ENCODE measurements at places on chromosomes 13 and 19. TPM values are rescaled to one million over a fixed set of nuclear protein-coding genes. Genes with fewer than 3 reads are reported as not detected.
A peak's percentile ranks its signal among the peaks of the same experiment; 100 is the strongest.

IL17D gene
- total RNA-seq = 0.07 TPM

PRR19 gene
- total RNA-seq = 1.4 TPM

HPN gene
- not detected for total RNA-seq

AKAP11 gene
- total RNA-seq = 22.5 TPM

BEST2 gene
- total RNA-seq = not detected

LAIR2 gene
- not detected for total RNA-seq

RNU6-9 gene
- total RNA-seq = not detected

SPRED3 gene
- total RNA-seq = 2.6 TPM

DNA sequence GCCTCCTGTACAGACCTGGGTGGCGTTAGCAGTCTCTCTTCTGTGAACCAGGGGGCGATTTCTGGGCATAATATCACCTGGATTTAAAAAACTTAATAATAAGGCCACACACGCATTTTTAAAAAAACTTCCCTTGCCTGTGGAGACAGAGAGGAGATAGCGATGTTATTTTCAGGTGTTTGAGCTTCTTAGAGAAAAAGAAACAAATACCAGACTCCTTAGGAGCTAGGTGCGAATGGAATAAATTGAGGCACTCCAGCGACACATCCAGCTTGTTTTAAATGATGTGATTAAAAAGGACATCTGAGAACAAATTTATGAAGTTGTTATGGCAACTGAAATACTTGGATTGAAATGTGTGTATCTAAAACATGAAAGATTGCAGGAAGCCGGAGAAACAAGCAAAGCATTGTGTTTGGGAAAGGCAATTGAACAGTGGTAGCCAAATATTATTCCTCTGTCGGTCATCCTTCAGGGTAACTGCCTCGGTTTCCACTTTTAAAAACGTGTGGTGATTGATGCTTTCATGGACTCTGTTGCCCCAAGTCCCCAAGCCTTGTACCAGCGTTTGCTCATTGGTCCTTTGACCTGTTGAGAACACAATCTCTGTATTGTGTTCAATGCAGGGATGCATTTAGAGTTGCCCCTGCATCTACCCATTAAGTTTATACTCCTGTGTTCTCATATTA is 158.7 kb downstream of the TM9SF2 start:
- no peak for DNase-seq

- no peak for DNase-seq
Observed at GRCh38 chr13:114101358-114102130, 30.9 kb downstream of the RASA3 start.

DNA sequence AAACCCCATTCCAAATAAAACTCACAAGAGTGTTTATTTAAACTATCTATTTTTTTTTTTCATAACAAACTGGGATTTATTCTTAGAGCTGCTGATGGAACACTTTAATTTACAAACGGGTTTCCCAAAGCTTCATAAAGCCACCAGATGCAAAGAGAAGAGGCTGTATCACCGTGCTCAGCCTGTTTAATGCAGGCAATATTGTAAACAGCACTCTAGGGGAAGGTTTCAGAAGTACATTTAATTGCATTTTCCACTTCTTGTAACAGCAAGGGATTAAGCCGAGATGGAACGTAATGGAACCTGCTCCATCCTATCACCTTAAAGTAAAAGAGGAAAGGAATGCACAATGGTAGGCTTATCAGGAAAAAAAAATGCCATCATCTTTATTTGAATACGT is 550.6 kb upstream of the ARGLU1 start:
- DNase-seq = no peak

DNA sequence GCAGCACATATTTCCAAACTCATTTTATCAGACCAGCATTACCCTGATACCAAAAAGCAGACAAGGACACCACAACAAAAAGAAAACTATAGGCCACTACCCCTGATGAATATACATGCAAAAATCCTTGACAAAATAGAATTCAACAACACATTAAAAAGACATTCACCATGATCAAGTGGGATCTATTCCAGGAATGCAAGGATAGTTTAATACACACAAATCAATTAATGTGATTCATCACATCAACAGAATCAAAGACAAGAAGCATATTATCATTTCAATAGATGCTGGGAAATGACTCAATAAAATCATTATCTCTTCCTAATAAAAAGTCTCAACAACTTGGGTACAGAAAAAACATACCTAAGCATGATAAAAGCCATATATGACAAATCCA is 11.2 kb downstream of the ZNF347 start:
- peak; percentile 15 for DNase-seq

DNA sequence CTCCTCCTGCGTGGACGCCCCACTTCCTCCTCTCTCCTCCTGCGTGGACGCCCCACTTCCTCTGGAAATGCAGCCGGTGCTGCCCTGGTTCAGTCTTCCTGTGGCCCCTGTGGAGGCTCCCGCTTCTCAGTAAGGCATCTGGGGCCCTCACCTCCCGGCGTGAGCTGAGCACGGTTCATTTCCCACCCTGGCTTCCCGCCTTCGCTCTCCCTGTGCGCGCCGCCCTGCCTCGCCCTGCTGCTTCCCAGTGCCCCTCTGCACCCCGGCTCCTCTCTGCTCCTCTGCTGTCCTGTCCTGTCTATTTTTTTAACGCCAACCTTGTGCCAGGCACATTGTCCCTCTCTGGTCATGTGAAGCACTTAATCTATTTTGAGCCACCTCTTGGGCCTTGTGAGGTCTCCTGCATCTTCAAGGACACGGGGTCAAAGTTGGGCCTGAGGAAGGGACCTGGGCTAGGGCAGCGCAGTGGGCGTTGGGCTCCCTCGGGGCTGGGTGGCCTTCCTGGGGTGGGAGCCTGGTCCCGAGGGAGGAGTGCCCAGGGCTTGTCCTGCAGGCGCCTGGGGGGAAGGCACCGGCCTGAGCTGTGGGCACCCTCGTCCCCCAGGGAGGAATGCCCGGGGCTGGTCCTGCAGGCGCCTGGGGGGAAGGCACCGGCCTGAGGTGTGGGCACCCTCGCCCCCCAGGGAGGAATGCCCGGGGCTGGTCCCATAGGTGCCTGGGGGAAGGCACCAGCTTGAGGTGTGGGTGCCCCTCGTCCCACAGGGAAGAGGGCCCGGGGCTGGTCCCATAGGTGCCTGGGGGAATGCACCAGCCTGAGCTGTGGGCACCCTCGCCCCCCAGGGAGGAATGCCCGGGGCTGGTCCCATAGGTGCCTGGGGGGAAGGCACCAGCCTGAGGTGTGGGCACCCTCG is 13.0 kb downstream of the HCN2 start:
- DNase-seq = no peak

DNA sequence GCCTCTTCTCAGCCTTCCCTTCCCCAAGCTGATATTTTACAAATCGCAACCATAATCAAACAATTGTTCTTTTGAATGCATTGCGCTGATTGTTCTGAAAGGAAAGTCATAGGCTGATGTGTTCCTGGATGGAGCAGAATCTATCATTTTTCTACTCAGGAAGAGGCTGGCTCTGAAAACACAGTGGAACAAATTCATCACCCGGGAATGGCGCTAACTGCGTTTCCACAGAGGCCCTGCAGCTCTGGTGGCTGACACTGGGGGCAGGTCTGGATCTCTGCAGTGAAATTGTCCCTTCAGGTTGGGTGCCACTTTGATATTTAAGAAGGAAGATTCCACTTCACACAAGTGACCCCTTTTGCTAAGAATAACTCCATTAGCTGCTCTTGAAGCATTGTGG is 1060.8 kb downstream of the UQCRFS1 start:
- no peak for DNase-seq

GRCh38 chr13:51324714-51325420 is 14.6 kb upstream of the SERPINE3 start:
- DNase-seq = no peak

DNA sequence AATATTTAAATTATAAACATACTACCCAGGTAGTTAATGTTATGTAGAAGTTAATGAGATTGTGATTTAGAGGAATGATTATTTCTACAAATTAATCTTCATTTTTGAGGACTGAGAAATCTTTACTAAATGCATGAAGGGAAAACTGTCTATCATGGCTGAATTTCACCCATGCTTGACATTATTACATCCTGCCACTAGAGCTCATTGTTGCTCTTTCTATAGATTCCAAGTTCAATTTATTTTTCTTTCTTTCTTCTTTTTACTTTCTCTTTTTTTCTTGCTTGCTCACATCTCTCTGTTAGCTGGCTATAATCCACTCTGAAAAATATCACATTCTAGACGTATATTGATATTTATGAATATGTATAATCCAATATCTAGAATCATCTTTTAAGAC is 505.0 kb upstream of the KLHL1 start:
- no peak for DNase-seq

- no peak for DNase-seq
Observed at GRCh38 chr19:10920288-10920655, 8.2 kb downstream of the YIPF2 start.

DNA sequence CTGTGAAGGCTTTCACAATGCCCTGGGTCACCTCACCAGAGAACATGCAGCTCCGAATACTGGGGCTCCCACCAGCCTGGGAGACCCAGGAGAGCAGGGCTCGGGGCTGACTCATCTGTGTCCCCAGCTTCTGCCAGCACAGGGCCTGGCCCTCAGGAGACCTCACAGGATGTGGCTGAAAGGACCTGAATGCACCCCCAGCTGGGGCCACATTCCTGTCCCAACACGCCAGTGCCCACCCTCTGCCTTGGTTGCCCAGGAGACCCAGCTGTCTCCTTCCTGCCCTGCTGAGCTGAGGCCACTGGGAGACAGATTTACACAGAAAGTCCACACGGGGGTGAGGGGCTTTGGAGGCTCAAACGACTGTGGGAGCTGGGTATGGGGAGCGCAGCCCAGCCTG is 11.9 kb downstream of the BCAT2 start:
- DNase-seq = no peak

GRCh38 chr19:15507068-15508034 is 974 bp upstream of the CYP4F22 start:
- no peak for DNase-seq

DNA sequence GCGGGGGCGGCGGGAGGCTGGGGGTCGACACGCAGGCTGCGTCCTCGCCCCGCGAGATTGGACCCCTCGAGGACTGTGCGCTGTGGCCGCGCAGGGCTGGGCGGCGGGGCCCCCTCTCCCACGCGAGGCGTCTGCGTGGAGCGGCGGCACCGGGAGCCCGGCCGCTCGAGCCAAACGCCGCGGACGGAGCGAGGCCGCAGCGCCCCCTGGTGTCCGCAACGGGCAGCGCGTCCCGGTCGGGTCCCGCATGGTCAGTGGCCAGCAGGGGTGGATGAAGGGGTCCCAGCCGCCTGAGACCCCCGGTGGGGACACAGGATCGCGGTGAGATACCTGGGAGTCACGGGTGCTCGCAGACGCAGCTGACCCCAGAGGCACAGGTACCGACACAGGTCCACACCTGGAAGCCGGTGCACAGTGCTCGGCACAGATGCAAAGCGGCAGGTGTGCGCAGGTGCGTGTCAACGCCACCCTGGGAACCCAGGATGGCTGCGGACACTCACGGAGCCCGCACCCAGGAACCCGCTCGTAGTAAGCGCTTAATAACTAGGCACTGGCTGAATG is 2.1 kb upstream of the CIRBP start:
- no peak for DNase-seq

DNA sequence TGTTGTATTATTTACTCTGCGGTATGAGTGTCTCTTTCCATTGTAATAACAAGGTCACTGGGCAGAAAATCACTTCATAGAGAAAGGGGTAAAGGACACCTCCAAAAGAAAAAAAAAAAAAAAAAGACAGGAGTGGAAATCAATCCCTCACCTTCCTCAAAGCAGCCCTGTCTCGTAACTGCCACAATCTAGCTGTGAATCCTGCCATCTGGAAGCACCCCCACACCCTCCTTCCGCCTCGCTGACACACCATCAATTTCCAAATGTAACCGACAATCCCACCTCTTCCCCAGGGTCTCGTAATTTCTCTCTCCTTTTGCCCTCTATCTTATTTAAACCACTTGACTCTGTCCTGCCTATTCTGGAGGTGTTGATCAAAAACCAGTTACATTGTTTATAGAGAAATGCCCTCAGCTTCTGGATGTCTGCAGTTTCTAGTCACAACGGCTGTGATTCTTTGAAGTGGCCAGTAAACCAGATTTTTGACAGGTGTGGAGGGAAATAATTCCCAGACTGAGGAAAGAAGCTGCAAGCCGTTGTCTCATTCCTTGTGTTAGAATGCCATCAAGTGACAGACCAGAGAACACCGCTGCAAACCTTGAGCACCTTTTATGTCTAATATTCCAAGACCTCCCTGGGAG is 9.1 kb upstream of the POP4 start:
- DNase-seq = no peak

DNA sequence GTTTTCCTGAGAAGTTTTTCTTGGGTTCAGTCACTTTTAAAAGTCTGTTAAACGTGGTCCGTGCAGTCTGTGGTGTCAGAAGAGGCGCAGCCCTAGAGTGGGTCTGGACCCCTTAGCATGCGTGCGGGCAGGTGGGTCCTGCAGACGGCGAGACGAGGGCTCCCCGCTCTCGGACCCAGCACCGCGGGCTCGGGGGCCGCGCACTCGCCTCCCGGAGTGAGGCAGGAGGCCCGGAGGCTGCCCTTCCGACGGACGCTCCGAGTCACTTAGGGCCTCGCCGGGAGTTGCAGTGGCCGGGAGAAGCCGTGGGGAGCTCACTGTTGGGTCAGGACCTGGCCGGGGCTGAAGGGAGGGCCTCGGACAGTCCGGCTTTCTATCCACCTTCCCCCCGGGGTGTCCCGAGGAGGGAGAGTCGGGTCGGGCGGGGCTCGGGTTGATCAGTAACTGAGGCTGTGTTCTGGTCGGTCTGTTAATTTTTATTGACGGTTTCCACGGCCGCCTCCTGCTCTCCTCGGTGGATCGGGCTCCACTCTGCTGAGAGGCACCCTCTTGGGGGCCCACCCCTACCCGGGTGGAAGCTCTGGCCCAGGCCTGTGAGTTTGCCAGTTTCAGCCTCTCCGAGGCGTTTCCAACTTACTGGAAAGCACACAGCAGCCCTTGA is 1.3 kb downstream of the PTBP1 start:
- DNase-seq = no peak

GRCh38 chr19:40392894-40393517 is 3.0 kb upstream of the HIPK4 start:
- DNase-seq = peak; percentile 25

DNA sequence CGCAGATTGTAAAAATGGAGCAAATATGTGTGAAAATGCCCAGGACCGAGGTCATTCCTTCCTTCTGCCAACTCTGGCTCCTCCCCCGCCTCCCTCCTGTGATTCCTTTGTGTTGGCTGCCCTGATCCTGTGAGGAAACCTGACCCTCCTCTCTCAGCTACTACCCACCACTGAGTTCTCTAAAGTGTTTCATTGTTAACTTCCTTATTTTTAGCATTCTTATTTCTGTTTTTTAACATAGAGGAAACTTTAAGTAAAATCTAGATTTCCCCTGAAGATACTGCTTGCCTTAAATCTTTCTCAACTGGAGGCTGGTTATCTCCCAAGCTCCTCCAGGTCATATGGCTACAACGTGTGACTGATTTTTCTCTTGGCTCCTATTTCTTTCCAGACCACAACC is 21.7 kb upstream of the FBXL3 start:
- DNase-seq = no peak

GRCh38 chr19:34241513-34242337 is 12.6 kb upstream of the GARRE1 start:
- DNase-seq = no peak

Measured in foreskin keratinocyte (primary cell).